ENCODE measurements at places on chromosomes 1 and 21. TPM values are rescaled to one million over a fixed set of nuclear protein-coding genes. Genes with fewer than 3 reads are reported as not detected.

Gene RGS13
- total RNA-seq = not detected

Gene CRYBG2
- 1.5 TPM for total RNA-seq

Gene AMY1B
- total RNA-seq = not detected

Gene EFNA3
- total RNA-seq = 5.1 TPM

Gene GPR52
- total RNA-seq = 0.56 TPM

Gene CEPT1
- total RNA-seq = 34.7 TPM

Gene CYP4A22
- total RNA-seq = not detected

Gene CFAP107
- total RNA-seq = not detected

Gene NMNAT2
- not detected for total RNA-seq

Gene CHRM3
- total RNA-seq = 0.11 TPM

Data from activated CD4-positive, alpha-beta T cell treated with anti-CD3 and anti-CD28 coated beads for 36 hours (primary cell).